ENCODE measurements at places on chromosomes 2 and 18. TPM values are rescaled to one million over a fixed set of nuclear protein-coding genes. Genes with fewer than 3 reads are reported as not detected.

GRCh38 chr2:229273006-229273722 is 2.1 kb upstream of the PID1 start:
- DNase-seq = no peak

- DNase-seq = no peak
Measured at GRCh38 chr2:84257831-84258230, 201.2 kb downstream of the SUCLG1 start.

DNA sequence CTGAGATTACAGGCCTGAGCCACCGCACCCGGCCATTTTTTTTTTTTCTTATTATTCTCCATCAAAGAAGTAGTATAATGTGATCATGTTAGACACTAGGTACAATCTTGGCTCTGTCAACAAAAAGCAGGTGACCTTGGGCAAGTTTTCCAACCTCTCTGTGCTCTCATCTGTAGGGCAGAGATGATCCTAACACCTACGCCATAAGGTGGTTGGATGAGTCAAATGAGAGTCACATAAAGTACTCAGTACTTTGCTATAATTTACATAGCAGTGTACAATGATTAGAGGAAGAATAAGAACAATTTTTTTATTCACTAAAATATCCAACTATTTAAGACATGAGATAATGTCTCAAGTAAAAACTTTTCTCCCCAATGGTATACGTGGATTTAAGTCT is 128.6 kb downstream of the TGIF1 start:
- DNase-seq = no peak

DNA sequence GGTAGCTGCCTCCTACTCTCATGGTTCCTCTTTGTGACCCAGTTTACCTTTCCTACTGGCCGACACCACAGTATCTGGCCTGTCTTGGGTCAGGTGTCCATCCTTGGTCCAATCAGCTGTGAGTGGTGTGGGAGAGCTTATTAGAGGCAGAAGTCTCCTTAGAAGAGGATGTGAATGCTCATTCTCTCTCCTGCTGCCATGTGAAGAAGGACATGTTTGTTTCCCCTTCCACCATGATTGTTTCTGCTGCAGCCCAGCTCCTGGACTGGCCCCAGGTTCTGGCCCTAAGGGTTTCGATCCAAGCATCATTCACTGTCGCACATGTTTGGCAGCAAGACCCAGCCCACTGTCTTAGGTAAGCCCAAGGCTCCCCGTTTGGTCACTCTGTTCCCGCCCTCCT is 55.3 kb upstream of the TGIF1 start:
- no peak for DNase-seq

- DNase-seq = no peak
Measured at GRCh38 chr2:232345251-232345650, 33.3 kb upstream of the ALPP start.

- no peak for DNase-seq
Measured at GRCh38 chr2:205022841-205023240, 477.6 kb downstream of the PARD3B start.

DNA sequence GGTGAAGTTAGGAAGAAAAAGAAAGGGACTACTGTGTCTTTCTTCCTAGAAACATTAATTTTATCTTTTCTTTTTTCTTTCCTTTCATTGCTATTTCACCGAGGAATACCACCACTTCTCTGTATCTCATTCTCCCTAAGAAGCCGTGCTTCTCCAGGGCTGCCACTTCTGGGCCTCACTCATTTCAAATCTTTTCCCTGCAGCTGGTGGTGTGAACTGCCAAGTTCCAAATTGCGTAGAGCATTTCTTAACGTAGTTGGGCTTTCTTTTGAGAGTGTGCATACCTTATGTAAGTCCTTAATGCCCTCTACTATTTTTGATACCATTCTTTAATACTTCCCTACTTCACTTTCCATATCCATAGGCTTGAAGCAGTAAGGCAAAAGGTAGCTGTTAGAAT is 66.7 kb upstream of the CYP1B1 start:
- DNase-seq = no peak

GRCh38 chr2:43136876-43137275 is 89.5 kb downstream of the ZFP36L2 start:
- no peak for DNase-seq

DNA sequence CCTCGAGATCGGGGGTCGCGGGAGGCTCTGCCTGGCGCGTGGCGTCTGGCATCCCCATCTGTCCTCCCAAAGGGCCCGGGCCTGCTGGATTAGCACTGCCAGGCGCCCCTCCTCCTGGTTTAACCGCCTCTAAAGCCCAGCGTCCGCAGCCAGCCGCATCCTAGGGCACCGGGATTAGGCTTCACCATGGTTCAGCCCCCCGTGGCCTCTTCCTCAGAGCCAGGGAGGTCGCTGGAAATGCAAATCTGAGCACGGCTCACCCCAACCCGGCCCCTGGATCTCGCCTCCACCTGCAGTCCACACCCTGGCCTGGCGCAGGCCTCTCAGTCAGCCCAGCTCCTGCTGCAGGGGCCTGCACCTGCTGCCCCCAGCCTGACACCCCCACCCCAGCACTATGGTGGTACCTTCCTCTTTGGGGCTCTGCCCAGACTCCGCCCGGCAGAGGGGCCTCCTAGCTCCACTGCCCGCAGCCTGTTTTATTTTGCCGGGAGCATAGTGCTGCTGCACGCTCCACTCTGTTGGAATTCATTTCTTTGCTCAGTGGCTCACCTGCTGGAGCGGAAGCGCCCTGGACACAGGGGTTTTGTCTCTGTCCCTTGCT is 13.2 kb downstream of the PRELID3A start:
- DNase-seq = no peak

DNA sequence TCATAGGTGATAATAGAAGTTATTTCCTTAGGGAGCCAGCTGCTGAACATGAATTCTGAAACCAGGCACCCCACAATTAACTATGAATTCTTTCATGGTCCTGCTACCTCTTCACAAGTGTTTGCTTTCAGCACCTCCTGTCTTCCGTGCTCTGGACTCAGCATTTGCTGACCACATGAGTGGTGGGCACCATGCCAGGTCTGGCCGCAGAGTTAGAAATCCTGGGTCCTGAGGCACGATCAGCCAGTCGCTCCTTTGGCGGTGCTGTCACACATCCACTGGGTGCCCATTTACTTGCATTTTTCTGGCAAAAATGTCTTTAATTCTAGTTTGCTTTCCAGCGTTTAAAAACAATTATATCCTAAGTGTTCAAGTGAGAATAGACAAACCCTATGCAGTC is 196.4 kb upstream of the PXDN start:
- DNase-seq = no peak

DNA sequence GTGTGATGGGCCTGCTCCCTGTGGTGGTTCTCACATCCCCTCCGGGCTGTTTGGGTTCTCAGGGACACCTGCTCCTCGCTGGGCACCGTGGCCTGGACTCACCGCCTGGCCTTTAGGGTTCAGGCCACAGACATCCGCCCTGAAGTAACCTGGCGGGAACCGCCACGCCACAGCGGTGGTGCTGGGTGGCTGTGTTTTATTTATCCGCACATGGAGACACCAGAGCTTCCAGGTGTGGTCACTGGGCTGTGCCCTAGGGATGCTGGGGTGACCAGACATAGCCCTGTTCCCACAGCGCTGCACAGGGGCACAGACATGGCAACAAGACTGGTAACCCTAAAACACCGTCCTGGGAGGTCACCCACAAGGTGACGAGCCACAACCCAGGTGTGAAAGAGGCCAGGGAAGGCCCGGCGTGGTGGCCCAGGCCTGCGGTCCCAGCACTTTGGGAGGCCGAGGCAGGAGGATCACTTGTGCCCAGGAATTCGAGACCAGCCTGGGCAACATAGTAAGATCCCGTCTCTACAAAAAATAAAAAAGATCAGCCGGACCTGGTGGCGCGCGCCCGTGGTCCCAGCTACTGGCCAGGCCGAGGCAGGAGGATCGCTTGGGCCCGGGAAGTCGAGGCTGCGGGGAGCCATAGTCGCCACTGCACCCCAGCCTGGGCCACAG is 649 bp upstream of the HSBP1L1 start:
- DNase-seq = no peak

The LYG1 gene
- total RNA-seq = 0.65 TPM

The LAMA1 gene
- 0.33 TPM for total RNA-seq
